ENCODE measurements at places on chromosomes 6 and 20.

- no peak for DNase-seq
Observed at GRCh38 chr6:80105972-80106417, 476 bp upstream of the BCKDHB start.

DNA sequence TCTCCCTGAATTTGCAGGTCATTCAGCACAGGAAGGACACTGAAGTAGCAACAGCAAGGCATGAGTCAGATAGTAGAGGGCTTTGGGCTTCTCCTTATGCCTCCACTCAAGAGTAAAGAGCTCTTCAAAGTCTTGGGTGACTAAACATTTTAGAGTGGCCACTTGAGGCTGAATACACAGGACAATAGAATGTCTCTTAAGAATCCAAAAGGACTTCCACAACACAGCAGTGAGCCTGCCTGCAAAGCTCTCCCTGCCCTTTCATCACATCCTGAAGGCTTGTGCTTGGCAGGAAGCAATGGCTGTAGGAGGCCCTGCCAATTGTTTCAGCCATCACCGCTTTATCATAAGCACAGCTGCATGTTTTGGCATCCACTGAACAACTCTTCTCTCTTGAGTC, 36.8 kb downstream of the FOXQ1 start:
- no peak for DNase-seq

- DNase-seq: no peak
Observed at GRCh38 chr6:106442395-106442794, 81.9 kb downstream of the CRYBG1 start.

DNA sequence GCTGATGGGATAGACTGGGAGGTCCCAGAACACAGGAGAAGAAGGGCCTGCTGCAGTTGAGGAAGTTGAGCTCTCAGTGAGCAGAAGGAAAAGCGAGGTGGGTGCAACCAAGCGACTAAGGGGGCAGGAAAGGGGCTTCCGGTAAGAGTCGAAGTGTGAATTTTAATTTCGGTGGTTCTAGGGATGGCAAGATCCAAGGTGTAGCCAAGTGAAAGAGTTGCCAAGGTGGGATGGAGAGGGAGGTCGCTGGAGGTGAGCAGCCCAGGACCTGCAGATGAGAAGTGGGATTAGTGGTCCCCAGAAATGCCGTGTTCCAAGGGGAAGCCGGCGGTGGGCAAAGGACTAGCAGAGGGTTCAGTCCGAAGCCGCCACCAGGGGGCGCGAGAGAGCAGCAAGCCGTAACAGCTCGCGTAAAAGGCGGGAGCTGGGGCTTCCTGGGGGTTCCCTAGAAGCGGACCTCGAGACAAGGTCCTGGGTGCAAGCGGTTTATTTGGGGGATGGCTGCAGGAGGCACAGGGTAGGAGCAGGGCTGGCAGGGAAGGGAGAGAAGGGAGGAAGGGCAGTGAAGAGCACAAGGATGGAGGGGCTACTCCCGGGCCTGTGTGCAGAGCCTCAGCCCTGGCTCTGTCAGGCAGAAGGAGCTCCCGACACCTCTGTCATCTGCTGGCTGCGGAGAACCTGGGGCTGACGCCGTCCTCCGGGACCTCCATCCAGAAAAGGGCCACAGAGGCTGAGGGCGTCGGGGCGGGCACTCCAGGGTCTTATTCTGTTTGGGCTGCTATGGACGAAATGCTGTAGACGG, 103.6 kb downstream of the PAX1 start:
- no peak for DNase-seq

DNA sequence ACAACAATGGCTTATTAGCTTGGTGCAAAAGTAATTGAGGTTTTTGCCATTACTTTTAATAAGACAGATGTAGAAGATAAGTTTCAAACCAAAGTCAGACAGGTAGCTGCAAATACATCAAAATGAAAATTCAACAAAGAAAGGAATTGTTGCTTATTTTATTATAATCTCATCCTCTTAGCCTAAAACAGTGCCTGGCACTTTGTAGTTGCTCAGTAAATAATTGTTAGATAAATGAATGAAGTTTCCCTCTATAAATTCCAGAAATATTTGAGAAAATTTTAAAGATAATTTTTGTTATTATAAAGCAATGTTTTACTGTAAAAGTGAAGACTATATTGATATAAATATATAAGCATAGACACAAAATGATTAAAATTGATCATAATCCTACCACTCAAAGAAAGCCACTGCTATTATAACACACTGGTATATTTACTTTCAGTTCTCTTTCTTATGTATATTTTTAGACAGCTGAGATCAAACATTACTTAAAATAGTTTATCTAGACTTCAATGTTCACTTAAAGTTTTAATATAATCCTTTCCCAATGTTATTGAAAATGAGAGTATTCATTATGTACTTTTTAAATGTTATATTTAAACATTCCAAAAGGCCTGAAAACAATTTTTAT, 42.5 kb downstream of the SESN1 start:
- no peak for DNase-seq

DNA sequence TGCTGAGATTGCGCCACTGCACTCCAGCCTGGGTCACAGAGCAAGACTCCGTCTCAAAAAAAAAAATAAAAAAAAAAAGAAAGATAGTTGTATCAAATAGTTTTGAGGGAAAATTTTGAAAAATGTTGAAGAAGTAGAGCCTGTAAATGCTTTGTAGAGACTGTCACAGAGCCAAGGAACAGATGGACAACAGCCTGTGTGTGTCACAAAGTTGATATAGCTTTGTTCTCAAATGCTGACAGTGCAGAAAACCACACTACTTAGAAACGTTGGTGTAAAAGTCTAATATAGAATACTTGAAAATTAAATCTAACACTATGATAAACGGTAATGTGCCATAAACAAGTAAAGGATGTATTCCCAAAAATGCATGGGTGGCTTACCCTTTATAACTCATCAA, 25.4 kb downstream of the PTK7 start:
- no peak for DNase-seq

DNA sequence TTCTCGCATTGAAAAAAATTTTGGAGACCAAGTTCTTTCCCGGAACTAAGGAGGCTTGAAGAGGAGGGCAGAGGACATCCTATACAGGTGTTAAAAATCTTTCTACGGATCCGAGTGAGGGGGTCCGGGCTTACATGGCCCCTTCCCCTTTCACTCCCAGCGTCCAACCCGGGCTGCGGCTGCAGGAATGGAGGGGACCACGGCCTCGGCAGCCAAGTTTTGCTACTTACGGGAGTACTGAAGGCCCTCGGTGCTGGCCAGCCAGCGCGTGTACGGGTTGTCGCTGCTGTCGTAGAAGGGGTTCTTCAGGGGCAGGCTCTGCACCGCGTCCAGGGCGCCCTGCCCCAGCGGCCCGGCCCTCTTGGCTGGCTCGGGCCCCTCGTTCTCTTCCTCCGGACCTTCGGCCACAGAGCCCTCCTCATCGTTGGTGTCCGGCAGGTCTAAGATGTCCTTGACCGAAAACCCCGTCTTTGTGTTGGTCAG, 642 bp downstream of the NKX2-2 start:
- DNase-seq: no peak

DNA sequence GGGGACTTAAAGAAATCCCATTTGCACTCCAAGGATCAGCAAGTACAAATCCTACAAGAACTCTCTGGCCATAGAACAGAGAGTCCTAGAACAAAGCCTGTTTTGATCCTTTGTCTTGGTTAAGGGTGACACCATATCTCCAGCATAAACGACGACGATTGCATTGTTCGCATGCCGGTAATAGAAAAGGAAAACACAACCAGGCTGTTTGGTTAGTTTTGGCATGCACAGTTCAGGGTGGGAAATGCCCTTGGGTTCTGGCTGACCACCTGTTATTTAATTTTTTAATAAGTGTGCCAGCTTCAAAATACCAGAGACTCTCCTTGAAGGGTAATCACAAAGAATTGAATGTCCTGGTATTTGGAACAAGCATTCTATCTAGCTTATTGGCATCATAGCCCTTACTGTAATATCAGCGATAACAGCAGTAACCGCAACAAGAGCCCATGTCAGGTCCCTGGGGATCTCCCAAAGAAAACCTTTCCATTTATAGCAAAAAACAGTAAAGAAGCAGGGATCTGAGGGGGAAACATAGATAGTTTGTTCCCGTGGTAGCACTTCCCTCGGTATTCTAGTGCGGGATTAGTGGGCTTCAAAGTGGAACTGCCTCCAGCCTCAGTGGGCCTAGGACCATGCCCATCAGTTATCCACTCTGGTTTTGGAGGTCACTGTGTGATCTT, 77.1 kb downstream of the TMEM170B start:
- DNase-seq: no peak

GRCh38 chr6:131061751-131062119, 1.3 kb downstream of the EPB41L2 start:
- no peak for DNase-seq

DNA sequence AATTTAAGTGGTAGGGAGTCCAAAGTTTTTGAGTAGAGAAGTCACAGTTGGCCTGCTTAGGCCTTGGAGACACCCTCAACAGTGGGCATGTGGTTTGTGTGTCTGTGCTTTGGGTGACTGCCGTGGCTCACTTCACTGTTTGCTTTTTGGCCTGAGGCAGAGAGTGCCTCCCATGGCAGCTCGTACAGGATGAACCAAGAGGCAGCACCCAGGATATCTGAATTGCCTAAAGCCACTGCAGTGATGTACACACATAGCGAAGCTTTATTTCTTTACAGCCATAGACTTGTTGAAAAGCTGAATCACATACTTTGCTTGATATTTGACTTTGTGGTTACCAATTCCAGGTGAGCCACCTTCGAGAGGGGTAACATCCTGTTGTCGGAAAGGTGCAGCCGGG, 21.6 kb downstream of the RREB1 start:
- no peak for DNase-seq

GRCh38 chr6:6881438-6882225, 226.1 kb upstream of the RREB1 start:
- no peak for DNase-seq

- no peak for DNase-seq
Observed at GRCh38 chr6:9532621-9533557, 882.0 kb downstream of the TFAP2A start.

- no peak for DNase-seq
Observed at GRCh38 chr20:32010666-32011065, 428 bp downstream of the CCM2L start.

DNA sequence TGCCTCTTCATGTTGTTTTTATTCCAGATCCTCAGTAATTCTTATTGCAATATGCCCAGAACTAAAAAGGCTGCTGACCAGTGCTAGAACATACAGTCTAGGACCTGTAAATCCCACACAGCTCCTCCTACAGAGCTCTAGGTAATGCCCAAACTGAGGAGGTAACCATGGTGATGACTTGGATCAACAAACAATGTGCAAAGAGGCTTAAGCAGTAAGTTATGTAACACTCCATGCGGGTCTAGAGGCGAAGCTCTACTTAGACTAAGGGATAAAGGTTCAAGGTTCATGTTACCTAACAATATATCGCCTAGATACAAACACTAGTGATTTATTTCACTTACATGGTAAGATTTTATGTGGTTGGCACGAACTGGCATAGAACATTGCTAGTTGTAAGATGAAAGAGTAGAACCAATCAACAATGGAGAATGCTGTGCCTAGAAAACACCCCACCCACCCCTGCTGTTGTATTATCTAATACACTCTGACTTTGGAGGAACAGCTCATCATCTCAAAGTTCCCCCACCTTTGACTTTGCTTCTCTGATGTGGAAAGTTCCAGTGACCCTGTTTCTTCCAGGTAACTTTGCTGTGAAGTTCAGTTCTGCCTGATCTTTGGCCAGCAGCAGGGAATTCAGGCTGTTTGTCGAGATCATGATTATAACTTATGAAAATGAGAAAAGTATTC, 242.4 kb downstream of the ALDH8A1 start:
- DNase-seq: no peak

- DNase-seq: peak; percentile 80
Observed at GRCh38 chr6:112416866-112417265, 69.7 kb downstream of the RFPL4B start.

DNA sequence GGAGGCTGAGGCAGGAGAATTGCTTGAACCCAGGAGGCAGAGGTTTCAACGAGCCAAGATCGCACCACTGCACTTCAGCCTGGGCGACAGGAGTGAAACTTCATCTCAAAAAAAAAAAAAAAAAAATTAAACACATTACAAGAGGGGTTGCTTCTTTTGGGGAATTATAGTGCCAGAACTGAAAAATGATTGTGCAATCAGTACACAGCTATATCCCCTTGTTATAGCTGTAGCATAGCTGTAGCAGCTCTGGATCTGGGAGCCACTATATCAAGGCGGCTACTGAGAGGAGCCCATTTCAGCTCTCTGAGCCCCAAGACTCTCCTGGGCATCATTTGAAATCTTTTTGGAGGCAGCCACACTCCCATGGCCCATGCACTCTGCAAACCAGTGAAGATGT, 334.3 kb downstream of the TFAP2A start:
- DNase-seq: no peak

DNA sequence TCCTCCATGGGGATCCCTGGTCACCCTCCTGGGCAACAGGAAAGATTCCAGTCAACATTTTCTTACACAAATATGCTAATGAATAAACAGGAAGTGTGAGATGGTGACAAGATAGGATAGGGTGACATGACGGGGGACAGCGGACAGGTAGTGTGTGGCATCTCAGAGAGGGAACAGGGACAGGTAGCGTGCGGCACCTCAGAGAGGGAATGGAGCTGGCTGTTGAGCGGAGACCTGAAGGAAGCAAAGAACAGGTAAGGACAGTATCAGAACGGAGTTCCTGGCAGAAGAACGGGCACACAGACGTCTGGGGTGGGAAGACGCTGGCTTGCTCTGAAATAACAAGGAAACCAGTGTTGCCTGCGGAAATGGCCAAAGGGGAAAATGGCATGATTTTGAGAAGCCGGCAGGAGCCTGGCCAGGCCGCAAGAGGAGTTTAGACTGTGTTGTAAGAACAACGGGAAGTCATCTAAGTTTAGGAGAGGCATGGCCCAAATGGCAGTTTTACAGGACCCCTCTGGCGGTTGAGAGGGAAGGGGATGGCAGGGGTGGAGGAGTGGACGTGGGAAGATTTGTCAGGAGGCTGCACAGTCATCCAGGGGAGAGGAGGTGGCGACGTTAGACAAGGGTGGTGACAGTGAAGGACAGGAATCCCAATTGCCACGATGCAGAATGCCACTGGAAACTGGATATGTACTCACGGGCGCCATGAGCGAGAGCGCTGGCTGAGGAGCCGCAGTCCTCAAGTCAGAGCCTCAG, 111.6 kb downstream of the JPH2 start:
- DNase-seq: no peak

Data from fibroblast of skin of left biceps (primary cell).